Fibroblast of skin of abdomen (primary cell): ENCODE measurements at places on chromosomes 13 and 19.
A peak's percentile ranks its signal among the peaks of the same experiment; 100 is the strongest.

- DNase-seq, result no peak
Observed at GRCh38 chr19:46492841-46493235, 2.8 kb downstream of the PNMA8B start.

DNA sequence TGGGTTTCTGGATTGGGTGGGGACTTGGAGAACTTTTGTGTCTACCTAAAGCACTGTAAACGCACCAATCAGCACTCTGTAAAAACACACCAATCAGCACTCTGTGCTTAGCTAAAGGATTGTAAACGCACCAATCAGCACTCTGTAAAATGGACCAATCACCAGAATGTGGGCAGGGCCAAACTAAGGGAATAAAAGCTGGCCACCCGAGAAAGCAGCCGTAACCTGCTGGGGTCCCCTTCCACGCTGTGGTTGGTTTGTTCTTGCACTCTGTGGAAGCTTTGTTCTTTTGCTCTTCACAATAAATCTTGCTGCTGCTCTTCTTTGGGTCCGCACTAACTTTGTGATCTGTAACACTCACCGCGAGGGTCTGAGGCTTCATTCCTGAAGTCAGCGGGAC lies 37.3 kb downstream of the LIG4 start:
- no peak for DNase-seq

GRCh38 chr13:99704390-99704789 lies 203.1 kb downstream of the TM9SF2 start:
- DNase-seq, result no peak

DNA sequence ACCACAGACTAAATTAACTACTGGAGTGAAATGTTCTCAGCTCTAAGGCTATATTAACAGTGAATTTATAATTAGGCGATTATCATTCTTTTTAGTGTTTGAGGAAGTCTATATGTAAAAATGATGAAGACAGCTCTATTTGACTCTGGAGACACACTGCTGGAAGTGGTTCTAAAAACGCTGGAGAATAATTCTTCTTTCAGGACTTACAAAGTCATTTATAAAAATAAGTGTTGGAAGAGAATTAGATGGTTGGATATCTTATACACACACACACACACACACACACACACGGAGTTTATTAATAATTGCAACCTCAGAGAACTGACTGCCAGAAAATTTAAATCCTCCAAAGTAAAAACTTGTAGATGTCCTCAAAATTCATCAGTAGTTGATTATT lies 1171.3 kb downstream of the EFNB2 start:
- no peak for DNase-seq

- peak; percentile 86 for DNase-seq
Observed at GRCh38 chr13:109941951-109942350, 155.6 kb upstream of the IRS2 start.

DNA sequence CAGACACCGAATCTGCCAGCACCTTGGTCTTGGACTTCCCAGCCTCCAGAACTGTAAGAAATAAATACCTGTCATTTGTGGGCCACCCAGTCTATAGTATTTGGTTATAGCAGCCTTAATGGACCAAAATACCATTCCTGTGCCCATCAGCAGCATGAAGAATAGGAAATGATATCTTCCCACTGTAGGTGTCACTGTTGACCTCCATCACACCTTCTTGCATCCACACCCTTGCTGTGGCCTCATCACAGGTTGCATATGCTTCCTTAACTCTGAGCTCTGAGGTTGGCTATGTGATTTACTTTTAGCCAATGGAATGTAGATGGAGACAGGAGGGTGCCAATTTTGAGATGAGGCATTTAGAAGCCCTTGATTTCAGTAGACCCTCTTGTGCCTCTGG lies 242.0 kb upstream of the TSHZ3 start:
- DNase-seq, result no peak

DNA sequence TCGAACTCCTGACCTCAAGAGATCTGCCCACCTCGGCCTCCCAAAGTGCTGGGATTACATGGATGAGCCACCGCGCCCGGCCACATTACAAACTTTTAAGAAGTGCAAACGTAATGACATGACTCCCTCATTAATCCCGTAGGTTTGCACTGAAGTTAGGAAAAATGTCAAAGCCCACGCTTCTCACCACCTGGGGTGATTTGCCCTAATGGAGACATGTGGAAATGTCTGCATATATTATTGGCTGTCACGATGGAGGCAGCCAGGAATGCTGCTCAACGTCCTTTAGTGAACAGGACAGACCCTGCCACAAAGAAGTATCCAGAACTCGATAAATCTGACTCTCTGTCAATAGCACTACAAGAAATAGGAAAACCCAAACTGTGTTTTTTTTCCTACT lies 21.0 kb downstream of the NLRP9 start:
- no peak for DNase-seq

- DNase-seq, result no peak
Observed at GRCh38 chr13:79528759-79529191, 47.8 kb downstream of the NDFIP2 start.

- no peak for DNase-seq
Observed at GRCh38 chr19:17074634-17075034, 618 bp downstream of the HAUS8 start.

- DNase-seq, result peak; percentile 83
Observed at GRCh38 chr13:24459234-24459633, 53.3 kb downstream of the PARP4 start.

DNA sequence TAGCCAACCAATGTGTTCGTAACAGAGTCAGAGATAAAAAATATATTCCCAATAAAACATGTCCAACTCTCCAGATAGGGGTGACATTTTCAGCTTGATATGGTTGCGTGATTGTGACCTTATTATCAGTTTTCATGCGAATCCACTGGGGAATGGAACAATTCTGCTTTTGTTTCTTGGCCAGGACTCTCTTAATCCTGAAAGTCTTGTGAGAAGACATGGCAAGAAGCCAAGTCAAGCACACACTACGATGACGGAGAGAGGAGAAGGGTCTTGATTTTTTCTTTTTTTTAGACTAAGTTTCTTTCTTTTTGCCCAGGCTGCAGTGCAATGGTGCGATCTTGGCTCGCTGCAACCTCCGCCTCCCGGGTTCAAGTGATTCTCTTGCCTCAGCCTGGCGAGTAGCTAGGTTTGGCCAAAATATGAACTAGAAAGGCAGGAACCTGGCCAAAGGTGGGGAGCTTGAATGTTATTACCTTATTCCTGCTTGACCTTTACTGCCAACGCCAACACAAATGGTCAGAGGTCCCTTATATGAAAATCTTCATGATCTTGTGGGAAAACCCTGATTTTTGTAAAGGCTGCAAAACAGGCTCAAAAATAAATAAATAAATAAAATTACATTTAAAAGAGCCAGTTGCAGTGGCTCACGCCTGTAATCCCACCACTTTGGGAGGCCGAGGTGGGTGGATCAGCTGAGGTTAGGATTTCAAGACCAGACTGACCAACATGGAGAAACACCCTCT lies 14.5 kb downstream of the ZNF816 start:
- DNase-seq, result no peak

DNA sequence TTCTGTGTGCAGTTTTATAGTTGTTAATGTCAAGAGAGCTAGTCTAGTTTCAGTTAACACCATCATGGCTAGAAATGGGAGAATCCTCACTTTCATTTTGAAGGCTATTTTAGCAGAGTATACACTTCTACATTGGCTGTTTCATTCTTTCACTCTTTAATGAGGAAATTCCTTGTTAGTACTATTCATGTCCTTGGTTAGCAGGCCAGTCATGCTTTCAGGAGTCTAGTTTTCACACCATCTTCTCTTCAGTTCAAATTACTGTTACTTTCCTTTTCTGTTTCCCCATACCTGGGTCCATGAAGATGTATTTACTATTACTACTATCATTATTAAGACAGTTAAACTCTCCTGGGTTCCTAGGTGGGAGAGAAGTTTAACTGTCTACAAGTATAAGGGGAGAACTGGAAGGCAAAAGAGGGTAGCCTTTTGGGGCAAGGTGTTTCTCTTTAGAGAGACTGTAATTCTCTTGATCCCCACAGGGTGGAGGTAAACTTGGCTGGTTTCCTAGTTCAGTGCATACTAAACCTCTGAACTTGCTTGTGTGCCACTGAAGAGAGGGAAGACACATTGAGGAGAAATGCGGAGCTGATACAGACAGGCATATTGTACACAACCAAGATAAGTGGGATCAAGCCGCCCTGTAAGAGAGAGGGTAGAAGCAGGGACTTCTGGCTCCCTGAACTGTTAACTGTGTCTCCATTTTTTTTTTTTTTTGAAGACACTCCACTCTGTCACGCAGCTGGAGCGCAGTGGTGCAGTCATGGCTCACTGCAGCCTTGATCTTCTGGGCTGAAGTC lies 41.3 kb upstream of the IGFL4 start:
- DNase-seq, result peak; percentile 71

DNA sequence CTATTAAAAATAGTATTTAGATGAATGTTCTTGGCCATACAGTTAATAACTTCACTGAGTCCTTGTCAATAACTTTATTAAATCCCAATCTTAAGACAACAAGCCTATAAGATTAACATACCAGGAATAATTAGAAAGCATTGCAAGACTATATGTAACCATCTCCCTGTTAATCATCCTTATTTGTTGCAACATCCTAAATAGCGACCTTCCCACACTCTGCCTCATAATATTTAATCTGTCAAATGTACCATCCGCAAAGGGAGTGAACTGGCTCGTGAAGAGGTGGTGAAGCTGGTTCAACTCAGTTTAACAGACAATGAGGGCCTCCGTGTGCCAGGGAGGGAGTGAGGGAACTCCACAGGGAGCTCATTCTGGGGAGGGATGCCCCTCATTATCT lies 33.9 kb downstream of the KL start:
- DNase-seq, result peak; percentile 17

GRCh38 chr13:46296921-46297320 lies 85.2 kb downstream of the LRRC63 start:
- peak; percentile 99 for DNase-seq

DNA sequence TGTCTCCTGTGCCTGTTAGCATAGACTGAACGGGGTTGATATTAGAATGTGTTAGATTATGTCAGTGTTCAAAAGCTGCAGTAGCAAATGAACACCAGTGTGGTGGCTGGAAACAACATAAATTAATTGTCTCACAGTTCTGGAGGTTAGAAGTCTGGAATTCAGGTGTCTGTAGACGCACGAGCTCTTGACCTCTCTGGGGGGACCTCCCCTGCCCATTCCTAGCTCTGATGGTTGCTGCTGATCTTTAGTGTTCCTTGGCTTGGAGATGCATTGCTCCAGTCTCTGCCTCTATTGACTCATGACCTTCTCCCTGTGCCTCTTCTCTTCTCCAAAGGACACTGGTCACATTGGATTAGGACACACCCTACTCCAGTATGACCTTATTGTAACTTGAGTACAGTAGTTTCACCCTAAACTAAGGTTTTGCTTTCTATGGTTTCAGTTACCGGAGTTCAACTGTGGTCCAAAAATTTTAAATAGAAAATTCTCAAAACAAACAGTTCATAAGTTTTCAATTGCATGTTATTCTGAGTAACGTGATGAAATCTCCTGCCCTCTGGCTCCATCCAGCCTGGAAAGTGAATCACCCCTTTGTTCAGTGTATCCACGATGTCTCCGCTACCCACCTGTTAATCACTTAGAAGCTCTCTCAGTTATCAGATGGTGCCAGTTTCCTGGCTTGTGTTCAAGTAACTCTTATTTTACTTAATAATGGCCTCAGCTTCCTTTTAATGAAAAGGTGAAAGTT lies 273.2 kb downstream of the MYO16 start:
- DNase-seq, result no peak

GRCh38 chr19:33950091-33950750 lies 153.6 kb downstream of the KCTD15 start:
- DNase-seq, result no peak

DNA sequence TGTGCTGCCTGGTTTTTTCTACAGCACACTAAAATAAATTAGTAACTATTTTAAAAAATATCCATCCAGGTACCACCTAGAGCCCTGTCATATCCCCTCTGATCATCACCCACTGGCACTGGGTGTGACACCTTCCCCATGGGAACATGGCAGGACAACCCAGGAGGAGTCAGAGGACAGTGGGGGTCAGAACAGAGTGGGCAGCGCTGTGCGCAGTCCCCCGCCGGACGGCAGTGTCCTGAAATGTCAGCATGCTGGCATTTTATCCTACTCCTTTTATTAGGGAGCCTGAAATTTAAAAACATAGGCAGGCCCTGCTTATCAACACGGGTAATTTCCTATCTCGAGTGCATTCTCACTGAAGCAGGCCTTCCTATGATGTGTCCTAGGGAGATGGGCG lies 42.1 kb upstream of the GAS6 start:
- no peak for DNase-seq

DNA sequence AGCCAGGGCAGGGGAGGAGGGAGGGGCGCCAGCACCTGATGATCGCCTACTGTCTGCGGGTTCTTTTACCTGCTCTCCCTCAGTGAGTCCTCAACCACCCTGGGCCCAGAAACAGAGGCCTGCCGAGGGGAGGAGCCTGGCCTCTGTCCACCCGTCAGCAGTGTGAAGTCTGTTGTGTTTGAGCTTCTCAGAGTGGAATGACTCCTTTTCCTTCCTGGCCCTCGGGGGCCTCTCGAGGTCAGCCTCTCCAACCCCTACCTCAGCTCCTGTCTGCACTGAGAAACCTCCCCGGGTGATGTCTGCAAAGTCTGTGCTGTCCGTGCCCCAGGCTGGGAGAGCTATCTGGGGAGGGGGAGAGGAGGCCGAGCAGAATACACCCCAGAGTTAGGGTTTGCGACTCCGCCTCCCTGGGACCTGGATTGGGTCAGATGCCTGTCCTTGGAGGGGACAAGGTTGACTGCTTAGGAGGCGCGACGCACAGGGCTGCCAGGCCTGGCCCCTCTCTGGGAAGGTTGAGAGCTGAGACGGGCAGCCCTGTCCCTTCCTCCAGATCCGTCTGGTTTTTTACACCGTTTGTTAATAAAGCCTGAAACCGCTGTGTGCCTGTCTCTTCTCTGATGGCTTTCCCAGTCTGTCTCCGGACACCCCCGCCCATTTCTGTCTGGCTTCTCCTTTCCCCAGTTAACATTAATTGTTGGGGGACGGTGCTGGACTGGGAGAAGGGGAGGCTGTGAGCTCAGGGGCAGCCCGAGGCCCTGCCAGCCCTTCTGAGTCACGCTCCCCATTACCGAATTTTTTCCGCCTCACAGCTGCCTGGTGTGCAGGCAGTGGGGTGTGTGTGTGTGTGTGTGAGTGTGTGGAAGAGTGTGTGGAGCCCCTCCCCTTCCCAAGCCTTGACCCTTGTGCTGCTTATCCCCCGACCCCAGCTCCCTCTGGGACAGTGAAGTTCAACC lies 989 bp upstream of the SSC5D start:
- peak; percentile 96 for DNase-seq

DNA sequence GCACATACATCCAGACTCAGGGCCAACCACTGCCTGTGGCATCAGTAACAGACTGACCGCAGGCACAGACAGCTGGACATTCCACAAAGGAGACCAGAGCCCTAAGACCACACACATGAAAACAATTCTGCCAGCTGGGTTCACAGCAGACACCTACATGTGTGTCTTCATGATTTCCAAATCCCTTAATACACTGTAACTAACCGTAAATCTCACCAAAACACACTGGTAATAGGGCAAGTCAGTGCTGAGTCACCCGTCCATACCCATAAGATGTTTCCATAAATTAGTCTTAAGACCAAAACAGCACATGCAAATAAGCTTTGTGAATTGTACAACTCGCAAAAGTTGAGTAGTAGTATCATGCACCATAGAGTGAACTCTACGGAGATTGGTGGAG lies 65.4 kb downstream of the TUBGCP3 start:
- DNase-seq, result peak; percentile 46

- no peak for DNase-seq
Observed at GRCh38 chr19:17522988-17523872, 11.8 kb downstream of the PGLS start.
